ENCODE measurements at places on chromosomes 2 and 18.
A peak's percentile ranks its signal among the peaks of the same experiment; 100 is the strongest.

DNA sequence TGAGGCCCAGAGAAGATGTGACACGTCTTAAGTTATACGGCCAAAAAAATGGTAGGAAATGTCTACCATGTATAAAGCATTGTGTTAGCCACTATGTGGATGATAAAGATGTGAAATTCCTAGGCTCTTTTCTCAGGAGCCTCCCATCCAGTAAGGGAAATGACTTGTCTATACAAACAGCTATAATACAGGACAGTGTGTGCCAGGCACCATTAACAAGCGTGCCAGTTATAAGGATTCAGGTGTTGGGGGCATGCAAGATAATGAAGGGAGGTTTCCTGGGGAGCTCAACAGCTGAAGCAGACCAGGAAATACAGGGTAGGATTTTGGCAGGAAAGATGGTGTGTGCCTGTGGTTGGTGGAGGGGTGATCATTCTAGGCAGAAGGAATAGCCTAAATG lies 37.6 kb downstream of the ALPK2 start:
- DNase-seq = no peak

GRCh38 chr2:128374001-128374710 lies 55.5 kb upstream of the HS6ST1 start:
- no peak for DNase-seq

DNA sequence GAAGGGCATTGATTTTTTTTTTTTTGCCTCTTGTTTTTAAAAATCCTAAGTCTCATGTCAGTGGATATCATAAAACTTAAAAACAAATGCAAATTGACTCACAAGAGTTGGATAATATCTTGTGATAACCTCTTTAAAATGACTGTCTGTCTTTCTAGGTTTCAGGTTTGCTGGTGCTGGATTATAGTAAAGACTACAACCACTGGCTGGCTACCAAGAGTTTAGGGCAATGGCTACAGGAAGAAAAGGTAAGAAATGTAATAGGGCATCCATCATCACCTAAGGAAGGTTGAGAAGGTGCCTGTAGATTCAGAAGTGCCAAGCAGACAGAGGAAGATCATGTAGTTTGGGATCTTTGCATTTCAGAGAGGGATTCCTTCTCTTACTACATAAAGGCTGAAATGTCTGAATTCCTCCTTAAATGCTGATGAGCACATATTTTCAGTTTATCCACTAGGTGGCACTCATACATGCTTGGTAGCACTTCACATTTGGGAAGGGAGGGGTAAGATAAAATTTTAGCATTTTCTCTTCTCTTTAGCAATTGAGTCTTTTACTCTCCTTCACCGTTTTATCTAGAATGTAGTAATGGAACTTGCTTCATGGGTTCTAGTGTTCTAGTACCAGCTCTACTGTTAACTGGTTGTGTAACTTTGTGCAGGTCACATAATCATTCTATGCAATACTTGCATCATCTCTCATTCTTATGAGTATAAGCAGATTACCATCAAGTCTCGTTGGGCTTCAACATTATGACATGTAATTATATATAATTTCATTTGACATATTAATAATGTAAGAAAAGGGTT lies 21.1 kb downstream of the CPS1 start:
- no peak for DNase-seq

DNA sequence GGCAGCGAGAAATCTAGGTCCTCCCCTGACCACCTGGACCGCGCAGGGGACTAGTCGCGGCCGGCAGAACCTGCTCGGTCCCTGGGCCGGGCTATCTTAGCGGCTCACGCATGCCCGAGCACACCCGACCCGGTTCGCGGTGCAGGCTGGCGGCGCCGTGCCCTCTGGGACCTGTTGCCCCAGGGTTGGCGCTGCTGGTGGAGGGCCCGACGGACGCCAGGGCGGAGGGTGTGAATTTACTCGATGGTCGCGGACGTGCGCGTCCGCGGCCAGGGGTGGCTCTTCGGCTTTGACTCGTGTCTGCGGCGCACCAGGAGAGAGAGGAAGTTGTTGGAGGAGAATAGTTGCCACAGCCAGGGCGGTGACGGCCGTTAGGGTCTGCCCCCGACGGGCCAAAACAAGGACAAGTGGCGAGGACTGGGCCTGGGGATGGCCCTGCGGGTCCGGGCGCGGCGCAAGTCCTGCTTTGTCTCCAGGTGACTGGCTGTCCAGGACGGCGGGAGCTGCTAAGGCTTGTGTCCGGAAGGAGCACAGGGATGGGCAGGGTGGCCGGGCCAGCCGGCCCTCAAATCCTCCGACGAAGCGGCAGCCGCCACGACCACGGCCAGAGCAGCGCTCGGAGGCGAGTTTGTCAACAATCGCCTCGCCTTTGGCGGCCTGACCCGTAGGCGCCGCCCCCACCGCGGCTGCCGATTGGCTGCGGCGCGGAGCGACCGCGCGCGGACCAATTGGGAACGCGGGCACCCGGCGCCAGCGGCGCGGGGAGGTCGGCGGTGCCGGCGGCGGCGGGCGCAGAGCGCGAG lies 1.3 kb downstream of the BCL2L11 start:
- DNase-seq = peak; percentile 70

DNA sequence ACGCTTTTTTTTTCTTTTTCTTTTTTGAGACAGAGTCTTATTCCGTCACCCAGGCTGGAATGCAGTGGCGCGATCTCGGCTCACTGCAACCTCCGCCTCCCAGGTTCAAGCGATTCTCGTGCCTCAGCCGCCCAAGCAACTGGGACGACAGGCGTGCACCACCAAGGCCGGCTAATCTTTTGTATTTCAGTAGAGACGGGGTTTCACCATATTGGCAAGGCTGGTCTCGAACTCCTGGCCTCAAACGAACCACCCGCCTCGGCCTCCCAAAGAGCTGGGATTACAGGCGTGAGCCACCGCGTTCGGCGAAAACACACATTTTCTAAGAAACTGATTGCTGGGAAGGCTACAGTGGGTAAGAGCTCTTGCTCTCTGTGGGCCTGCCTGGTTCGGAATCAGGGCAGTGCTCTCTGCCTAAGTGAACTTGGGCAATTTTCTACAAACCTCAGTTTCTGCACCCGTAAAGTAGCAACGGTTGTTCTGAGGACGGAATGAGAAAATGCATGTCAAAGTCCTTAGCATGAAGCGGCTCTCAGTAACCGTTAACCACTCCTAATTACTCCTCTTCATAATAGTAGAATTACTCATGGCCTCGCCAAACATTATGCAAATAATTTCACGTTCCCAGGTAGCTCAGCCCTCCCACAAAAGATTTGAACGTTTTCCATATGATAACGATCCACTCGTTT lies 1.0 kb upstream of the PMAIP1 start:
- DNase-seq = no peak

GRCh38 chr2:237744613-237745249 lies 53.8 kb upstream of the RBM44 start:
- DNase-seq = peak; percentile 58

DNA sequence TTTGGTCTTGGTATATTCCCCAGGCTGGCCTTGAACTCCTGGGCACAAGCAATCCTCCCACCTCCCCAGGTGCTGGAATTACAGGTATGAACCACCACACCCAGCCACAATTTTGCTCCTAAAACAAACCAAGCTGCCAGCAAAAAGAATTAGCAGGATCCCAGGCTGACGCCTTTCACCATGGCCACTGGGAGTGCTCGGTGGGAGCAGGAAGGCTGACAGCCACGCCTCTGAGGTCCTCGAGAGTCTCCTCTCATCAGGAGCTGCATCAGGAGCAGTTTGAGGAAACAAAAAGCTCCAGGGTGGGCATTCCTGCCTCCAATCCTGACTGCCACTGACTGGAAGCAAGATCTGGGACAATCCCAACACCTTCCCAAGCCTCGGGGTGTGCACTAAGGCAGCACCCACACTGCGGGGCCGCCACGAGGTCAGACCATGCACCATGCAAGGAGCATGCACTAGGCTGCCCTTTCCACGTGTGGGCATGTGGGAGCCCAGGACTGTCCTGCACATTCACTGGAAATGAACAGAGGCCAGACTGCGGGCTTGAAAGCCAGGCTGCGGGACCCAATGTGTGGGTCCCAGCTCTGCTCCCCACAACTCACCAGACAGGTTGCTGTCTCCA lies 51.4 kb downstream of the TFCP2L1 start:
- DNase-seq = no peak

DNA sequence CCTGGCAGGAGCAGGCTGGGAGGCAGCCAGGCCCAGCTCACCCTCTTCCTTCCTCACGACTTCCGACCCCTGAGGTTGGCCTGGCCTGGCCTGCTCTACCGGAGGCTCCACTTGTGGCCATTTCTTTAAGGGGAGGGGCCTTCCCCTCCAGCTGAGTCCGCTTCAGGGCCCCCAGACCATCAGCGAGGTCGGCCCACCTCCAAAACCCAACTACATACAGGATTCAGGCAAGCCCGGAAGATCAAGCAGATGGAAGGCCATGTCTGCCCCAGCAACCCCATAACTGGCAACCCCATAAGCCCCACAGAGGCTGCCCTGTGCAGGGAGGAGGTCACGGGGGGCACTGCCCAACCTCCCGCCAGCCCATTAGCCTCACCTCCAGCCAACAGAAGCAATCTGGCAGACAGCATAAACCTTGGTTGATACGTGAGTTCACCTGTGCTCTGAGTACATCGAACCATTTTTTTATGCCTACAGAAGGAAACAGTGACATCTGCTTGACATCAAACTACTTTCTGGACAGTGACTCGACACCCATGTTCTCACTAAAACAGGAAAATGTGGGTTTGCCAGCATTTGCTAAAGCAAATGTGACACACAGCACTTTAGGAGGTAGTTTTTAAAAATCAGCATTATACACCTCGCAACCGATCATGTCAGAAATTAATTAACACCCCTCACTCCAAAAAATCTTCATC lies 98.9 kb downstream of the EIPR1 start:
- DNase-seq = no peak

GRCh38 chr2:225296951-225297350 lies 102.6 kb upstream of the NYAP2 start:
- DNase-seq = no peak

DNA sequence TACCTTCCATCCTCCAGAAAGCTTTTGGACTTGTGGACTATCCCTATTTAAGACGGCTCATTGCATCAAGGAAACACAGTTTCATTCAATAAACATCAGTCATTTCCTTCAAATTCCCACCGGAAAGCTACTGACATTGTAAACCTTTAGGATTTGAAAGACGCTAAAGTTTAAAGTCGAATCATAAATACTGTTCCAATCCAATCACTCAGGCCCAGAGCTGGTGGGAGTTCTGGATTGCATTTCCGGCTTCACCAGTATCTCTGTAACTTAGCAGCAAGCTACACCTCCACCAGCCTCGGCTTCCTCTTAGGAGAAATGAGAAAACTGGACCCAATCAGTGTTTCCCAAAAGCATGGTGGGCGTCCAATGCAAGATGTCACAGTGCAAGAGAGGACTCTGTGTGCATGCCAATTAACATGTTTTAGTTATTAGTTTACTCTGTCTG lies 1.6 kb downstream of the WDFY1 start:
- no peak for DNase-seq

GRCh38 chr18:3524706-3525105 lies 74.7 kb downstream of the TGIF1 start:
- DNase-seq = no peak

DNA sequence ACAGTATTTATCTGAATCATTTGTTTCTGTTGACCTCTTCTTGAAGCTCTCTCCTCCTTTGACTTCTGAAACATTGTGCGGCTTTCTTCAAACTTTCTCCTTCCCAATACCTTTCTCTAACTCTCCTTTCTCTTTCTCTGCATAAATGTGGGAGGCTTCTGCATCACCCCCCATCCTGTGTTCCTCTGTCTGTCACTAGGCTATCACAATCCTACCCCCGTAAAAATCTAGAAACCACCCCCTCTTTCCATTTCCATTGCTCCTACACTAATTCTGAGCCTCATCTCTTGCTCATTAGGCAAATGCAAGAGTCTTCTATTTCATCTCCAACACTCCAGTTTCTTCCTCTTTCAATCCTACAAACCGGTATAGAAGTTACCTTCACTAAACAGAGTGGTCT lies 32.2 kb upstream of the ZNF385B start:
- no peak for DNase-seq

- DNase-seq = no peak
These were observed 26.9 kb downstream of the EFEMP1 start for GRCh38 chr2:55896633-55897032.

- no peak for DNase-seq
These were observed 108.1 kb downstream of the AQP4 start for GRCh38 chr18:26757263-26758019.

GRCh38 chr2:21270083-21270491 lies 146.3 kb downstream of the TDRD15 start:
- no peak for DNase-seq

- no peak for DNase-seq
These were observed 1.1 kb downstream of the LDLRAD4 start for GRCh38 chr18:13219593-13220159.

GRCh38 chr2:11498543-11499034 lies 32.6 kb upstream of the E2F6 start:
- DNase-seq = no peak

DNA sequence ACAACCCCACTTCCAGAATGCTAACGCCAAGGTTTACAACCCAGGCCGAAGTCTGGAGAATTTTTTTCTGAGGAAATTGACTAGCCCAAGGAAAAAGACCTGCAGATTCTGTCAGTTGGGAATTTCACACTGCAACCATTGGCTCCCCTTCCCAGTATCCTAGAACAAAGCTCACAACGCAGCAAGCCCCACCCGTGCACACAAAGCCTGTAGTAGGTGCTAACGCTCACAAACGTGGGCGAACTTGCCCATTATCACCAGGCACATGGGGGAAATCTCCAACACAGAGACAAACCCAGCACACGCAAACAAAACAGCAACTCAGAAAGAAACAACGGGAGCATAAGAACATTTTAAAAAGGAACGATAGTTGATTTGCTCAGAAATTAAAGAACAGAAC lies 265.1 kb downstream of the EIPR1 start:
- no peak for DNase-seq

DNA sequence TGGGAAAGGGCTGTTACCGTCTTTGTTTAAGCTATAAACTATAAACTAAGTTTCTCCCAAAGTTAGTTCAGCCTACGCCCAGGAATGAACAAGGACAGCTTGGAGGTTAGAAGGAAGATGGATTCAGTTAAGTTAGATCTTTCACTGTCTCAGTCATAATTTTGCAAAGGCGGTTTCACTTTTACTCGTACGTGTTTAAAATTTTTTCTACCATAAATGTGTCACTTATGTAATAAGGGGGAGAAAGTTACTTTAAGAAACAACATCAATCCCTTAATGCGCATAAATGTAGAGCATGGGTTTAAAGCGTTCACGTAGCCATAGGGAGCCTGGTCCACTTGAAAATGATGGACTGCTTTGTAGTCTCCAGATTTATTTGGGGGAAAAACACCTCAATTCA lies 71.3 kb downstream of the SNORC start:
- DNase-seq = no peak

- DNase-seq = no peak
These were observed 83.2 kb downstream of the TTC32 start for GRCh38 chr2:19818543-19818942.

DNA sequence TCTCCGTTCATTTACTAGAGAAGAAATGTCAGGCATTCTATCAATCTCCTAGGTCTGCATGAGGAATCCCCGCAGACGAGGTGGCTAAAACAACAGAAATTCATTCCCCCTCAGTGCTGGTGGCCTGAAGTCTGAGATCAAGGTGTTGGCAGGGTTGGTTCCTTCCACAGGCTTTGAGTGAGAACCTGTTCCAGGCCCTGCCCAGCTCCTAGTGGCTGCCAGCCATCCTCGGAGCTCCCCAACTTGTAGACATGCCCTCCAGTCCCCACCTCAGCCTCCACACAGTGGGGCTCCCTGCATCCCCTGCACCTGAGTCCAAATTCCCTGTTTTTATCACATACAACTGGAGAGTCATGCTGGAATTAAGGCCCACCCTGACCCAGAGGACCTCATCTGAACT lies 145.3 kb upstream of the ALKAL2 start:
- no peak for DNase-seq
